ENCODE measurements at places on chromosomes 1 and 21.
A peak's percentile ranks its signal among the peaks of the same experiment; 100 is the strongest.

DNA sequence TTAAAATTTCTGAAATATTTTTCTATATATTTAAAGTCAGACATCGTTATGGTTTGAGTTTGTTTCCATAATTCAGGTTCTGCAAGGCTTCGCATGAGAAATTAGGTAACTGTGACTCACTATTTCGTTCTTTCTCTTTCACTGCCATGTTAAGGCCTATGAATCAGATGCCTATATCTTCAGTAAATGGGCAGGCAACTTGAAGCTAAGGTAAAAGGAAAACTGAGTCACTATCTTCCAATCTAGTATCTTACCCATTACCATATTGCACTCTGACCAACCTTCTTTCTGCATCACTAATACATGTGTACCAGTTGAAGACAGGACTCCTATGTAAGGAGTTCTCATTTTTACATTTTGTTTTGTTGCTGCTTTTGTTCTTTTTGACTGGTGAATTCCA lies 37.8 kb downstream of the PYHIN1 start:
- no peak for DNase-seq

- DNase-seq = no peak
Measured at GRCh38 chr1:15029036-15029435, 124.5 kb upstream of the TMEM51 start.

DNA sequence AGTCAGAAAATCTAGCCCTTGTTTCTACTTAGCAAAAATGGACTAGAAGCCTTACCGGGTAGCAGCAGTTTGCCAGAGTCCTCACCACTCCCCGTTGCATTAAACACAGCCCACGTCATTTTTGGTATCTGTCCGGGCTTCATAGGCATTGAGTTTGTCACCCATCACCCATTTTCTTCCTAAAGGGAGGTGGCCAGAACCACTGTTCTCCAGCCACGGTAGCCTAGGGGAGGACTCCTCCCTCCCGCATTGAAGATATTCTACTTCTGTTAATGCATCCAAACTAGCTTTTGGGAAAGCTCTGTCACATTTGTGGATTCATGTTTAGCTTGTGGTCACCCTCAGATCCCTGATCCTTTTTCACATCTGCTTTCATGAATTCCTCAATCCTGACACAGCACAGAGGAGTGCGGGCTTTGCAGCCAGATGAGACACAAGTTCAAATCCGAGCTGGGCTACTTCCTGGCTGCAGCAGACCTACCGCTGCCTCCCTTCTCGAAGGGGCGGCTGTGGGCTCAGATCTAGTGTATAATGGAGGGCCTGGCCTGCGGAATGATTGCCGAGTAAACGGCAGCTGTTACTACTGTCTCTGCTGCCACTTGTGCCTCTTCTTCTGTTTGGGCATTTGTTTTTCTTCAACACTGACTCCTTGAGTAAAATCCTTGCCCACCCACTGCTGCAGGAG lies 63.2 kb upstream of the EFHD2 start:
- no peak for DNase-seq

DNA sequence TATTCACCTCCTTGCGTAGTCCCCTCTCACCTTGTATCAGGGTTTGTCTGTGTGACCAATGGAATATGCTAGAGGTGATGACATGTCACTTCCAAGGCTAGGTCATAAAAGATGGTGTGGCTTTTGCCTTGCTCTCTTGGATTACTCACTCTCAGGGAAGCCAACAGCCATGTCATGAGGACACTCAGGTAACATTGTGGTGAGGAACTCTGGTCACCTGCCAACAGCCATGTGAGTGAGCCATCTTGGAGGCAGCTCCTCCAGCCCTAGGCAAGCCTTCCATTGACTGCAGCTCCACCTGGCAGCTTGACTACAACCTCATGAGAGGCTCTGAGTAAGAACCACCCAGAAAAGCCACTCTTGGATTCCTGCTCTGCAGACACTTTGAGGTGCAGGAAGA lies 11.0 kb upstream of the HEYL start:
- DNase-seq = no peak

DNA sequence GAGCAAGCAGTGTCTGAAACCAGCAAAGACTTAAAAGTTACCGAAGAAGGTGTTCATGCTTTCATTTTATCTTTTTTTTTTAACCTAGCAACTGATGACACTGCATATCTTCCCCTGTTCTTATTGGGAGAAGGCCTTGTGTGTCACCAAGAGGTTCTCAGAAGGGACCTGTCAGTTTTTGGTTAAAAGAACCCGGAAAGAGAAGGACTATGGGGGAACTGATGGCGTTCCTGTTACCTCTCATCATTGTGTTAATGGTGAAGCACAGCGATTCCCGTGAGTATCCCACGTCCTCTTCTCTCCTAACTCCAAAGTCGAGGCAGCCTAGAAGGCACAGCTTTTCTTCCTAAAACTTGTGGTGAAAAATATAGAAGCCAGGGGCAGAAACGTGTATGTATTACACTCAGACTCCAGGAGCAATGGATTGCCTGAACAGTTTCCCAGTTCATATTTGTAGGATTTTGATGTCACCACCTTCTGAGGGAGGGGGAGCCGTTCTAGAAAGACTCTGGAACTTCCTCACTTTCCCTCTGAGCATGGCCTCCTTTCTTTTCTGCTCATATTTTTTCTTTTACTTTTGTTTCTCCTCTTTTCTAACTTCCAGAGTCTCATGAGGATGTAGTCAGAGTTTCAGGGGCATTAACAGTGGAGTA lies at the start of gene MR1:
Gene MR1, plus strand, starts transcription at position 185 of the 653 bp plus-strand sequence. Its CDS starts 25 bp downstream, at position 210.
- peak; percentile 68 for DNase-seq

DNA sequence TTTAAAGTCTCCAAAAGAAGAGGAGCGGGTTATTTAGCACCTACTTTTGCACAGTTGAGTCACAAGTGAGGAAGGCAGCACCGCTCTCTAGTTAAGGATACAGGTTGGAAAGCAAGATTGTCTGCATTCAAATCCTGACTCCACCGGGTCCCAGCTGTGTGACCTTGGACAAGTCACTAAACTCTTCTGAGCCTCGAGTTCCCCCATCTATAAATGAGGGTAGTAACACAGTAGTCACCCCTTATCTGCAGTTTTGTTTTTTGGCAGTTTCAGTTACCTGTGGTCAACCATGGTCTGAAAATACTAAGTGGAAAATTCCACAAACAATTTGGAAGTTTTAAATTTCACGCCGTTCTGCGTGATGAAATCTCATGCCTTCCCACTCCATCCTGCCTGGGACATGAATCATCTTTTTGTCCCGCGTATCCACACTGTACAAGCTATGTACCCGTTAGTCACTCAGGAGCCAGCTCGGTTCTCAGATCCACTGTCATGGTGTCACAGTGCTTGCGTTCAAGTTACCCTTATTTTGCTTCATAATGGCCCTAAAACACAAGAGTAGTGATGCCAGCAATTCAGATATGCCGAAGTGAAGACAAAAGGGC lies 49.4 kb downstream of the CAPZB start:
- no peak for DNase-seq

GRCh38 chr1:230381049-230381467 lies 45.1 kb downstream of the PGBD5 start:
- no peak for DNase-seq

DNA sequence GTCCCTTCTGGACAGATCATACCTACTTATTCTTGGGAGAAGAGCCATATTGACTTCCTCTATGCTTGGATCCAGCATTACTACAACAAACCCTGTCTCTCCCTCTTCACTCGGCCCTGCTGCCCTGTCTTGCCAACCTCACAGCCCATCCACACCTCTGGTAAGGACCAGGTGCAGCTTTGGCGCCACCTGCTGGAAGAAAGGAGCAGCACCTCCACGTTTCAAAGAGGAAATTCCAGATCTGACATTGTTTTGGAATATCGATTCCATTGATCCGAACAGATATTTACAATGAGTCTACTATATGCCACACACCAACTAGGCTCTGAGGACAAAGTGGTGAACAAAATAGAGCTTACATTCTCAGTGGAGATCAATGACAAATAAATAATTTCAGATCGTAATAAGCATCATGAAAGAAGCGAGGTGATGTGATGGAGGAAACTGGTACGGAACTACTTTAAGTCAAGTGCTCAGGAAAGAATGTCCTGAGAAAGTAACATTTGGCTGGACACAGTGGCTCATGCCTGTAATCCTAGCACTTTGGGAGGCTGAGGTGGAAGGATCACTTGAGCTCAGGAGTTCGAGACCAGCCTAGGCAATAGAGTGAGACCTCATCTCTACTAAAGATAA lies 18.7 kb downstream of the MFSD2A start:
- DNase-seq = peak; percentile 67

Measured in GM18507 (cell line).